ENCODE measurements at places on chromosomes 1 and 21. TPM values are rescaled to one million over a fixed set of nuclear protein-coding genes. Genes with fewer than 3 reads are reported as not detected.

GOLT1A gene
- total RNA-seq: not detected

KCNE2 gene
- total RNA-seq: not detected

CHAF1B gene
- 2.8 TPM for total RNA-seq

PLPPR5 gene
- total RNA-seq: not detected

EPHA2 gene
- total RNA-seq: 145 TPM

PTPN22 gene
- total RNA-seq: 1.7 TPM

DNA sequence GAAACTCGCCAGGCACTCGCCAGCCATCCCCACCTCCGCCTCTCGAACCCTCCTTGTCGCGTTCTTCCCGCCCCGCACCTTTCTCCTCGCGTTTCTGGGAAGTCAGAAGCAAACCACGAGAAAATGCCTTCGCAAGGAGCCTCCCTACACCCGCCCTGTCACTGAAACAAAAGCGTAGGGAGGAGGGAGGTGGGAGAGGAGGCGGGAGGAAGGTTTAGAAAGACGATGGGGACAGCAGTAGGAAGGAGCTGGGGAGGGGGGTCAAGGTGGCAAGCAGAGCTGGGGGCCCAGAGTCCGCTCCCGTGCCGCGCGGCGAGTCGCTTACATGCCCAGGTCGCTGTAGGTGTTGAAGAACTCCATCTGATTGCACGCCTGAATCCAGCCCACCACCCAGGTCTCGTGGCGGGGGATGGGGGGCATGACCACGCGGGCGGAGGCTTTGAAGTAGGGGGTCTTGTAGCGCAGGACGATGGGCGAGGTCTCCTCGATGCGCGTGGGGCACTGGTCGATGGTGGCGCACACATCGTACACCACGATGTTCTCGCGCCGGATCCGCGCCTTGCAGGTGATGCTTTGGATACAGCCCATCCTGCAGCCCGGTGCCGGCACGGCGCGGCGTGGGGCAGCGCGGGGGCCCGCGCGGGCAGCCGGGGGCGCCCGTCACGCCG is 1.0 kb downstream of the FAM78B start:
- DNase-seq: no peak

GRCh38 chr1:245079021-245079609 is 75.7 kb upstream of the KIF26B start:
- DNase-seq: no peak

DNA sequence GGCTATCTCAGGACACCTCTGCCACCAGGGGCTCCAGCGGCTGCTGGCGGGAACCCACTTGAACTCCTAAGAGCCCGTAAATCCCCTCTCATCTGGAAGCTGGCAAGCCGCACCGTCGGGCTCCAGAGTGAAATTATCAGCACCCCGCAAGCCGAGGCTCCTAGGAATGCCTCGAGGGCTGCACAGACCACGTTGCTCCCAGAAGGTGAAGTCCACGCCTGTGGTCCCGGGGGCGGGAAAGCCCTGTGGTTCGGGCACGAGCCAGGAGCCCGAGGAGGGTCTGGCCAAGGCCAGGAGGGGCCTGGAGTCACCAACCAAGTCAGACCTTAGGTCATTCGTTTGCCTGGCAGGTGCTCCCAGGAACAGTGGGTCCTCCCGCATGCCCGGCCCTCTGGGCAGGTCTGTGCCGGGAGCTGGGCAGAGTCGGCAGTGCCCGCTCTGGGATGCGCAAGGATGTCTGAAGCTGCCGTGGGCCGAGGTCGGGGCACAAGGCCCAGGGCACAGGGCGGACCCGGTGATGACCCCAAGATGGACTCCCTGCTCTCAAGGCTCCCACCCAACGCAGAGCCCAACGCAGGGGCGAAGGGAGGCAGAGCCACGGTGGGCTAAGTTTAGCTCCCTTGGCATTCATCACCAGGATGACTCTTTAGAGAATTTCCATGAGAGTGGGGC is 8.9 kb downstream of the ACTRT2 start:
- peak; percentile 65 for DNase-seq

DNA sequence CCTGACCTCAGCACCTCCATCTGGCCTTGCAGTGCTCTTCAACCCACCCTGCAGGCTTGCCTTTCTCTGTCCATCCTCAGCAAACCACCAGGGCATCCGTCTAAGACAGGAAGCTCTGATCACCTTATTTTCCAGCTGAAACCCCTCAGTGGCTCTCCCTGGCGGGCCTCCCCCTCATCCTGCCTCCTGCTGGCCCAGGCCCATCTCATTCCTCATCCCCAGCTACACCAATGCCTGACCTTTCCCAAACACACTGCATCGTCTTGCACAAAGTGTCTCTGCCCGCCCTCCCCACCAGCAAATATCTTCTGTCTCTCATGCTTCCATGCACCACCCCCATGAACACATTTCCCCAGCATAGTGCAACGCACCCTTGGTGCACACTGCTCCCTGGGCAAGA is 205.0 kb downstream of the TOMM20 start:
- DNase-seq: no peak

GRCh38 chr1:86948212-86948611 is 33.8 kb downstream of the HS2ST1 start:
- DNase-seq: no peak

DNA sequence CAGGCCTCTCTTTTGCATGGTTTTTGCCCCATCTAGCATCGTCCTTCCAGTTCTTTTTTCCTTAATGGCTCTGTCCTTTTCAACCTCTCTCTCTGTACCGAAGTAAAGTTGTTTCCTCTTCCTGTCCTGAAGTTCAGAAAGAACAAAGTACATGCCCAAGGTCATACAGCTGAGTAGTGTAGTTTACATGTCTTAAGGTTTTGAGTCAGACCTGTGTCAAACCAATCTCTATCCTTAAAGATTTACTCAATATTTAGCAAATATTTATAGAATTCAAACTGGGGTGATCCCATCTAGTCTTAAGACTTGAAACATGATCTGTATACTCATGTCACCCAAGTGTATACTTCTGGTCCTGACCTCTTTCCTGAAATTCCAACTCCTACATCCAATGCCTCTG is 118.7 kb upstream of the SGIP1 start:
- DNase-seq: no peak

GRCh38 chr21:35779690-35780570 is 280.4 kb downstream of the SETD4 start:
- no peak for DNase-seq

GRCh38 chr1:63888984-63889383 is 115.2 kb downstream of the ROR1 start:
- DNase-seq: no peak

DNA sequence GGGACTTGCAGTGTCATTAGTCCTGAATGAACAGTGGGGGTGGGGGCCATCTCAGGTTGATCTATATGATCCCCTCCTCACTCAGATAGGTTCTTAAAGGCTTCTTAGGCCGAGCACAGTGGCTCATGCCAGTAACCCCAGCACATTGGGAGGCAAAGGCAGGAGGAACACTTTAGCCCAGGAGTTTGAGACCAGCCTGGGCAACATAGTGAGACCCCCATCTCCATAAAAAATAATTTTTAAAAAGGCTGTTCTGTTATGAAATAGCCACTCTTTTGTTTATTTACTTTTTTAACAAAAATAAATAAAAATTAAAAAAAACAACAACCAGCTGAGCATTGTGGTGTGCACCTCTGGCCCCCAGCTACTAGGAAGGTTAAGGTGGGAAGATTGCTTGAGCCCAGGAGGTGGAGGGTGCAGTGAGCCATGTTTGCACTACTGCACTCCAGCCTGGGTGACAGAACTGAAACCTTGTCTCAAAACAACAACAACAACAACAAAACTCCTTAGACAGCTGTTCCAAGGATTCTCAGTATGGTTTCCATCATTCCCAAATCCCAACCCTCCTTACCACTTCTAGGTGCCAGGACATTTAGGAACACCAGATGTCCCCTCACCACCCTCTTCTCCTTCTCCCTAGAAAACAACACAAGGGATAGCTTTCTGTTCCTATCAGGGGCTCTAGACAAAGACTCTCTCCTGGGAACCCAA is 2.0 kb upstream of the TRAPPC3 start:
- no peak for DNase-seq

- DNase-seq: no peak
These were observed 213.0 kb downstream of the KCTD3 start for GRCh38 chr1:215780139-215780538.

GRCh38 chr1:65497256-65497830 is 76.9 kb downstream of the LEPR start:
- DNase-seq: no peak
